Activated CD4-positive, alpha-beta T cell treated with anti-CD3 and anti-CD28 coated beads, Interleukin-2, amount 50 U/mL, for 24 hours (primary cell): ENCODE measurements at places on chromosomes 5 and 9.

DNA sequence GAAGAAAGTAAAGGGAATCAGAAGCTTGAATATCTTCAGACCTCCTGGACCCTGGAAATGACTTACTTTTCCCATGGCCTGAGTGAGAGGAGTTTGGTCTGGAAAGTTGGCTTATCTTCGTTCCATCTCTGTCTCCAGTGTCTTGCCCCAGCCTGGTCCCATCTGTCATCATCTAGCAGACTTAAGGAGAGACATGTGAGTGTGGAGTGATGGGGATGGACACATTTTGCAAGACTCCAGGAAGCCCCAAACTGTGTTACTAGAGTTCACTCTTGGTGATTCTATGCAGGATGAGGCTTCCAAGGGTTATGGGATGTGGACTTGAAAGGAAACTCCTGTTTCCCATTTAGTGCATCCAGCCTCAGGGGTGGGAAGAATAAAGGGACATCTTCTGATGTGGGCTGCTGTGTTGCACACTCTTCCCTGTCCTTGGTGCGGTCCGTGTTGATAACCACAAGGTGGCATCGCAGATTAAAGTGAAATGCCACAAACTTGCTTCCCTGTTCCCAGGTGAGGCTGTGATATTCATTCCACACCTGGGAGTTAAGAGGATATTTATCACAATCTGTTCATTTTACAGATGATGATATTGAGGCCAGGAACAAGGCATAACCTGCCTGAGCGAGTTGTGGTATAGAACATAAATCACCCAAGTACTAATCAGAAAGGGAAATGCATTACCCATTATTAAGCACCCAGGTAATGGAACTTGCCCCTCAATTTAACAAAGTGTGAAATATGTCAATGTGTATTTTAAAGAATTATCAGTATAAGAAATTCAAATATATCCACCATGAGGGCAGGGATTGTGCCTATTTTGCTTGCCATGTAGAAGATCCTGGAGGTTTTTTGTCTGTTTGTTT, 269.9 kb upstream of the PAPPA start:
- DNase-seq: no peak

- DNase-seq: no peak
These were observed 50.2 kb downstream of the SMC2 start for GRCh38 chr9:104144336-104144735.

DNA sequence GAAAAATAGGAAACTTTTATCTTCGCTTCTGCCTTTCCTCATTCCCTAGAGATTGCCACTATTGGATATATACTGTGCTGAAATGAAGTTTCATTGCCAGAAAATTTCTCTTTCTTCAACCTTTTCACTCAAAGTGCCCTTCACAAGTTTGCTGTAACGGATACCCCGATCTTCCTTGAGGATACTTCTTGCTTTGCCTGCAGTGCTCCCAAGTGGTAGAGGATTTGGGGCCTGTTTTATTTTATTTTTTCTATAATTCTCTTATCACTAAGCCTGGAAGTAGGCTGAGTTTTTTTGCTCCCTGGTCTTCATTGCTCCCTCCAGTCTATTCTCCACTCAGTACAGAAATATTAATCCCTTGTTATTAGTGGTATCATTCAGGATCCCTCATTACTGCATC, 481.4 kb upstream of the CDH18 start:
- DNase-seq: no peak

- DNase-seq: no peak
These were observed 295.6 kb downstream of the ADGRV1 start for GRCh38 chr5:90854169-90854568.

- no peak for DNase-seq
These were observed at the start of gene STOM for GRCh38 chr9:121369595-121370265. Gene STOM, minus strand, starts transcription at chr9:121370250. Its CDS starts 63 bp downstream, at chr9:121370187.

- no peak for DNase-seq
These were observed 68.5 kb downstream of the FRMD3 start for GRCh38 chr9:83469722-83470121.

DNA sequence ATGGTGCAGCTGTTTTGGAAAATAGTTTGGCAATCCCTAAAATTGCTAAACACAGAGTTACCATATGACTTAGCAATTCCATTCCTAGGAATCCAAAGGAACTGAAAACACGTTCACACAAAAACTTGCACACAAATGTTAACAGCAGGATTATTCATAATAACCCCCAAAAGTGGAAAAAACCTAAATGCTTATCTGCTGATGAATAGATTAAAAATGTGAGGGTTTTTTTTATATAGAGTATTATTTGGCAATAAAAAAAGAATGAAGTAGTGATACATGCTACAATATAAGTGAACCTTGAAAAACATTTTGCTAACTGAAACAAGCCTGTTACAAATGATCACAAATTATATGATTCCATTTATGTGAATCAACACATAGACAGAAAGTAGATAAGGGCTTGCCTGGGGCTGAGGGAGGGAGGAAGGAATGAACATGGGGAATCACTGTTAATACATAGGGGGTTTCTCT, 45.1 kb upstream of the TRIO start:
- no peak for DNase-seq

DNA sequence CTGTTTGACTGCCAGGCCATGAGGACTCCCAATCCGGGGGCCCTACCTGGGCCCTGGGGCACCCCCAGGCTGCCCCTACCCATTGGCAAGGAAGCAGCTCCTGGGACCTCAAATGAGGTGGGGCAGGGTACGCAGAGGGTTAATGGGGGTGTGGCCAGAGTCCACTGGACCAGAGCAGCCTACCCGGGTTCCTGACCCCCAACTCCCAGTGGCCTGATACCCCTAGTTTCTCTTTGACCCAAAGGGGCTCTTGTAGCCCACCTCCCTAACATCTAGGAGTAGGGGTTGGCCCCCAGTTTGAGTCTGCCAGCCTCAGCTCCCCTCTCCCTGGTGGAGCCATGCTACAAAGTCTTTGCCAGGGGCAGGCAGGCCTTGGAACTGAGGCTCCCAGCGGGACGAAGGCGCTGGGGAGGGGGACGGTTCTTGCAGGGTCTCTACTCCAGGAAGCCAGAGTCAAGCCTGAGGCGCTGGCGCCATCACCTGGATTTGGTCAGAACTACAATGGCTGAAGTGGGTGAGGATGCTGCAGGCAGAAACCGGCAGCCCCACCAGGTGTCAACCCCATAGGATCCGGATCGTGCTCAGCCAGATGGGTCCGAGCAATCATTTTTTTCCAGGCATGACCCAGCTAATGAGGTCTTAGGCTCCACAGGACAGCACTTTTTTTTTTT, 8.4 kb upstream of the CERCAM start:
- DNase-seq: peak; percentile 16

GRCh38 chr5:26894719-26895263, 143.6 kb downstream of the CDH9 start:
- no peak for DNase-seq

DNA sequence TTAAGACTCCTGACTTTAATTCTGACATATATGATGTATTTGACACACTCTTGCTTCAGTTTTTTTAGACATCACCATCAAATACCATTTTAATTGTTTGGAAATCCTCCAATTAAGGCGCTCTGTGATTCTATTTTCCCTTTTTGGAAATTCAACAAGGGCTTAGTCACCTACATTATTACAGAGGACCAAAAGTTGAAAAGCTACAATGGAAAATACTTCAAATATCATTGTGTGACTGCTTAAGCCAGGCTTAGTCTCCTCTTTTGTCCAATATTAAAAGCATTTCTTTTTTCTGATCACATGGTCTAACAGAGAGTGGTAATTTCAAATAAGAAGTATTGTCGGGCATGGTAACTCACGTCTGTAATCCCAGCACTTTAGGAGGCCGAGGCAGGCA, 160.3 kb downstream of the CEMIP2 start:
- DNase-seq: no peak

DNA sequence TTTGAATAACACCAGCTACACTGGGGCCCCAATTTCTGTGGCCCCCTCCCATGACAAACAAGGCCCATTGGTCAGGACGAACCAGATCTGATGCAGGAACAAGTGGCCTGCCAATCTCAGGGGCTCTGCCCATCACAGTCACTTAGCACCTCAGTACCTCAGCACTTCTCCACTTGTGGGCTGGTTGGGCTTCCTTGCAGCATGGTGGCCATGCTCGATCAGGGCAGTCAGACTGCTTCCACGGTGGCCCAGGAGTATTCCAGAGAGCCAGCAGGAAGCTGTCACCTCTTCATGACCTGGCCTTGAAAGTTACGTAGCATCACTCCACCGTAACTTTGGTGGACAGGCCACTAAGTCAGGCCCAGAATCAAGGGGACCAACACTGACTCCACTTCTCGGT, 206.5 kb downstream of the AUH start:
- no peak for DNase-seq

DNA sequence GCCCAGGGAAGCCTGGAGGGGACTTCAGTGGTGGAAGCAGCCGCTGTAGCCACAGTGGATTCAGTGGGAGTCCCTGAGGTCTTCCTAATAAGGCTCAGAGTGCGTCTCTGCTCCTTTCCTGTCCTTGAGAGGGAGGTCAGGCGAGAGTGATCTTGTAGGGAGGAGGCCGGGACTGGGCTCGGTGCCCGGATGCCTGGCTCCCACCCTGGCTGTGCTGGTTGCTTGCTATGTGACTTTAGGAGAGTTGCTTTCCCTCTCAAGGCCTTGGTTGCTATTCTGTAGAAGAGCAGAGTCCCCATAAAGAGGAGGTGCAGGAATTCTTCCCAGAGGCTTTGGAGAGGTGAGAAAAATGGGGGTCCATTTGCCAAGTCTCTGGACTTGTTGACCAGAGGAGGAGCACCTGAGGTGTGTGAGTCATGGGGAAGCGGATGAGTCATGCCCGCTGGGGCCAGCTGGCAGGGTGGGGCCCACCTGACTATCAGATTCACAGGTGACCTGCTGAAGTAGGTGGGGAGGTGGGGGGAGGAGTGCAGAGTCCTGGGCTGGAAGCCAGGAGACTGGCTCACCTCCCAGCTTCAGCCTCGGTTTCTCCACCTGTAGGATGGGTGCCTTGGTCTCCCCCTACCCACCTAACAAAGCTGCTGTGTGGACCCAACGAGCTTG, 13.8 kb downstream of the GSN start:
- no peak for DNase-seq

DNA sequence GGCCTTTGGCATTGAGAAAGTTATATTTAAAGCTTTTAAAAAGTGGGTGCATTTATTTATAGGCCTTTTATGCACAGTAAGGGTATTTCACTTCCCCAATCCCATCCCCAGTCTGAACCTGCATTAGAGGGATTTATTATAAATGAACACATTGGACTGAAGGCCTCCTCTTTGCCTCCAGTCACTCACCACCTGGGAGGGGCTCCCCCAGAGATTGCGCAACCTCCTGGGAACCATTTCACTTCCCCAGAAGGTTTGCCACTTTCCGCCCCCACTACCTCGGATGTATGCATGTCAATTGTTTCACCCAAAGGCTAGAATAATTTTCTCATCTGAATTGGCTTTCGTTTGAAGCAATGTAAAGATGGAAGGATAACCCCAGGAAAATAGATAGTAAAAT, 29.8 kb upstream of the VCAN start:
- no peak for DNase-seq

DNA sequence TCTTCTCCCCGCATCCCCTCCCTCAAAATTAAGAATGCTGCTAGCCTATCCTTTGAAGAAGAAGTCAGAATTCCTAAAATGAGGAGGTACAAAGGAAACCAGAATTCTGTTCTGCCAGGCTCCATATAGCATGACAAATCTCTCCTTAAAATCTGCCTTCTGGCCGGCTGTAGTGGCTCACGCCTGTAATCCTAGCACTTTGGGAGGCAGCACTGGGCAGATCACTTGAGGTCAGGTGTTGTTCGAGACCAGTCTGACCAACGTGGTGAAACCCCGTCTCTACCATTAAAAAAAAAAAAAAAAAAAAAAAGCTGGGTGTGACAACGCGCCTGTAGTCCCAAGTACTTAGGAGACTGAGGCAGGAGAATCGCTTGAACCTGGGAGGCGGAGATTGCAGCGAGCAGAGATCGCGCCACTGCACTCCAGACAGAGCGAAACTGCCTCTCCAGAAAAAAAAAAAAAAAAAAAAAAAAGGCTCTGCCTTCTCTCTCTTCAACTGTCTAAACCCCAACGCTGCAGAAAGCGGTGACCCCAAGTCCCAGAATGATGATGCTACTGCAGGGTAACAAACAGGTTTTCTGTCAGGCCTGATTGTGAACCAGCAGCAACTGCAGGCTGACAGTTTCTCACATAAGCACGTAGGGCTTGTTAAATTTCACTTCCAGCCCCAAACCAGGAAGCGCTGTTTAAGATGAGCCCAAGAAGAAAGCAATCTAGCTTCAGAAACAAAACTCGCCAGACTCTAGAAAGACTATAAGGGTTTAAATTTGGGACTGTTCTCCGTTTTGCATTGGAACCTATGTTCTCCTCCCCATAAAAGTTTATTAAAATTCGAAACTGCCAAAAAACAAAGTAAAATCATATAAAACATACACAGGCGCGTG, 963 bp upstream of the CAST start:
- DNase-seq: no peak

- no peak for DNase-seq
These were observed 110.1 kb upstream of the LRRTM2 start for GRCh38 chr5:138985256-138985655.

DNA sequence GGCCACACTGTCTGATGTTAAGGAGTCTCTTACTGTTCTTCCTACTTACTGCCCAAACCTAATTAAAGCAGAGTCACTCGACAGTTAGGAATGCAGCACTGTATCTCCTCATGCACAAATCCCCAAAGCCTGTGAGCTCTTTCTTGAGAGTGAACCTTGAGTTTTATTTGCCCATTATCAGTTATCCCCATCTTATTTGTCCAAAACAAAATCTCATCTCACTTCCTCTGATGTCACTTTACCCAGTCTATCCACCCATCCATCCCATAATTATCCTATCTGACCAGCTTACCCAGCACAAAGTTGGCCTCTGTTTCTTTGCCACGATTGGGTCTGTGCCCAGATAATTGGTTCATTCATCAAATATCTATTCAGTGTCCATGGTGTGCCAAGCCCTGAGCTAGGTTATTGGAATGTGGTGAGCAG, 250.8 kb downstream of the SLIT3 start:
- DNase-seq: no peak

- no peak for DNase-seq
These were observed 93.9 kb upstream of the ALDH1A1 start for GRCh38 chr9:73046769-73047168.

DNA sequence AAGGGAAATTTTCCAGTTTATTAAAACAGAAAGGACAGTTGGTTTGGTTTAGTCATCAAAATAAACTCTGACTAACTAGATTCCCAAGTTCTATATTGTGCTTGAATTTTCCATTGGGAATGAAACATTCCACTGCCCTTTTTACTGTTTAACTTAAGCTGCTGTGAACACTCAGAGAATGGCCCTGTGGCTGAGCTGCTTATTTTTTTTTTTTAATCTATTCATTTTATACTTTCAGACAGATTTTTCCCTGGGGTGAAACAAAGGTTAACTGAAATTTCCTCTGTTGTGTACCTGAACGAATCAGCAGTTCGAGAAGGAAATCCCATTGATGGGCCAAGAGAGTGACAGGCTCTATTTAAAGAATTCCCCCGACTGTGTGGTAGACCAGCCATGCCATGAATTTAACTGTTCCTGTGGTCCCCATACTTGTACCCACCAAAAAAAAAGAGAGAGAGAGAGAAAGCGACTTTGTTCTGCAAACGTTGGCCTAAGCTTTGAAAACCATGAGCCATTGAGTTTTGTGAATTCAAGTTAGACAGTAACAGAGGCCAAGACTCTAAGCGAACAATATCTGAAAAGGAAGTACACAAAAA, 138.7 kb upstream of the GRHPR start:
- no peak for DNase-seq

GRCh38 chr9:20032413-20033006, 243.7 kb upstream of the SLC24A2 start:
- DNase-seq: no peak

GRCh38 chr5:40307920-40308319, 371.8 kb upstream of the PTGER4 start:
- no peak for DNase-seq
